Activated CD4-positive, alpha-beta T cell treated with anti-CD3 and anti-CD28 coated beads, Interleukin-10, Interleukin-2, amounts not matched to agents 100 ng/mL and 50 ng/mL, durations not matched to agents 16 hours and 8 hours (primary cell): ENCODE measurements at places on chromosomes 3 and 15.

DNA sequence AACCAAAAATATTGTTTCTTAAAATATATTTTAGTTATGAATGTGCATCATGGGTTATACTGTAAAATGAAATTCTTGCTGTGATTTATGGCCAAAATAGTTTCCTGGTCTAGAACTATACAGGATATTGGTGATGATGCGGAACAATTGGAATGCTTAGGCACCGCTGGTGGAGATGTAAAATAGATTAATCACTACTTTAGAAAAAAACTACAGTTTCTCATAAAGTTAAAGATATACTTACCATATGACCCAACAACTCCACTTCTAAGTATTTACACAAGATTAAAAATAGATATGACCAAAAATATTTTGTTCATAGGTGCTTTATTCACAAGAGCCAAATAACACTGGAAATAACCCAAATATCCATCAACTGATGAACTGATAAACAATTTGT is 126.7 kb downstream of the TUSC7 start:
- DNase-seq, result no peak

- no peak for DNase-seq
Observed at GRCh38 chr3:185311991-185312390, 50.9 kb upstream of the MAP3K13 start.

GRCh38 chr15:91133511-91133910 is 33.5 kb downstream of the SV2B start:
- no peak for DNase-seq

DNA sequence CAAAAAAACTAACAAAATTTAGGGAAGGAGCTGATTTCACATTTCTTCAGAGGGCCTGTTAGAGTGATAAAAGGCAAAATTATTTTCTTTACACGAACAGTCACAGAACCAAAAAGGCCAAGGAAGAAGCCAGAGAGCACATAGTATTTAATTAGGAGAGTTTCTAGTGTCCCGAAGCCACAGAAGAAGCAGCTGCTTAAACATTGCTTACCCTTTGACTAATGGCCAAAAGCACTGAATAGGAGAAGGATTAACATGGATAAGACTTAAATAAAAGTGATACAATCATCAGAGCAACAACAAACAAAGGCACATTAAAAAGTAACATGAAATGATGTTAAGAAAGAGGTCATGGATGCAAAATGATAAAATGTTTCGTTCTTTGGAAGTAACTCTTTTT is 98.6 kb downstream of the CHL1 start:
- DNase-seq, result no peak

- DNase-seq, result no peak
Observed at GRCh38 chr3:63609834-63610233, 42.6 kb upstream of the SNTN start.

DNA sequence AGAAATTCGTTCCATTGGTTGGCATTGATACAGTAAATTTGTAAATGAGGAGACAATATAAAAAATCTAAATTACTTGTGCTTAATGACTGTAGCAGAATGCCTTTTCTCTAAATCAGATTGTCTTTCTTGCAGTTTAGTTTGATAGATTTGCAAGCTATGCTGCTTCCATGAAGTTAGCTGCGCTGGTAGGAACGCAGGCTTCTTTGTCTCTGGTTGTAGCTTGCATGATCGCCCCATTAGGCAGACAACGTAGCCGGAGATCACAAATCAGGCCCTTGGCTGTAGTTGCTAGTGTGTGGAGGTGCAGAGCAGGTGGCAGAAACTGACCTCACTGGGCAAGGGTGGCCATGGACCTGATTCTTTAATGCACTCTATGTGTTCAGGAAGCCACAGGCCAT is 6.1 kb downstream of the ZIC1 start:
- no peak for DNase-seq
